CD4-positive, alpha-beta T cell treated with Interleukin-12 subunit alpha and Interleukin-12 subunit beta, for 1 hour (primary cell): ENCODE measurements at places on chromosomes 4 and X.

GRCh38 chrX:98379134-98379533, 1495.4 kb downstream of the RPA4 start:
- no peak for DNase-seq

DNA sequence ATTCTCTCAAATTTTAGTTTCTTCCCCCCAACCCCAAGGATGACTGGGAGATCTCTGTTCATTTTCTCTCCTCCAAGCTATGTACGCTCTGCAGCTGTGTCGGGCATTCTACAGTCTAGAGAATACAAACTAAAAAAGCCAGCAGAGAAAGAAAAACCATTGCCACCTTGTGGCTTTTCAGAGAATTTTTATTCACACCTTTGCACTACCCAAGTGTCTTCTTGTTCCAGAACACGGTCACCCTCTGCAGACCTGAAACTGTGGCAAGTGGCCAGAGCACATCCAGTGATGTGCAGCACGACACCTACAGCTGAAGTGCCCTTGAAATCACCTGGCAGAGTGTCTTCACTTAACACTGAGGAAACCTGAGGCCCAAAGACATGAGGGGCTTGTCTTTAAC, 68.6 kb downstream of the CHST7 start:
- DNase-seq = peak; percentile 51

DNA sequence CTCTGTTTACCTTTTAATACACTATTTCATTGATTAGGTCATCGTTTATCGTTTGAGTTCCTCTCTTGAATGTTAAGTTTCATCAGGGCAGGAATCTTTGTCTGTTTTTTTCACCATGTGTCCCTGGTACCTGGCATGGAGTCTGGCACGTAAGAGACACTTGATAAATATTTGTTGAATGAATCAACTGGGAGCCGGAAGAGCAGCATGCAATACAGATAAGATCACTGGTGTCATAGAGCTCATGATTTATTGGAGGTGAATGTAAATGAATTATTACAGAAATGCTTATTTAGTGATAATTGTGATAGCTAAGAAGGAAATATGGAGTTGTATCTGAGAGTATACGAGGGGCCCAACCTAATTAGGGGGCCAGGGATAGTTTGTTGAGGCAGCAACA, 62.8 kb downstream of the UCHL1 start:
- DNase-seq = no peak

GRCh38 chr4:106409901-106410889, 41.6 kb upstream of the GIMD1 start:
- no peak for DNase-seq

DNA sequence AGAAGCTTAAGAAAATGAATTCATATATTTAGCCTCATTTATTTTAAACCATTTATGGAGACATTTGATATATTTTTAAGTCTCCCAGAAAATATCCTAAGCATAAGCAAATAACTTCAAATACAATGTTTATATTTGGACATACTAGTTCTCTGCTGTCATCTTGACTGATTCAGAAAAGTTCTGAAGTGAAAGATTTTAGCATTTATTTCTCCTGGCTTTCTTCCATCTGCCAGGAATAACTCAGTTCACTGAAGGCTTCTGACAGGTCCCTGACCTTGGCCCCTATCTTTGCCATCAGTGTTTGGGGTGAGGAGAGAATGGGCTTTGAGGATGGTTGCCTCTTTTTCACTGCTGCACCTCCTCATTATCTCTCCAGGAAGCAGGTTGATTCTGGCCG, 115.7 kb downstream of the SLIT2 start:
- DNase-seq = no peak

DNA sequence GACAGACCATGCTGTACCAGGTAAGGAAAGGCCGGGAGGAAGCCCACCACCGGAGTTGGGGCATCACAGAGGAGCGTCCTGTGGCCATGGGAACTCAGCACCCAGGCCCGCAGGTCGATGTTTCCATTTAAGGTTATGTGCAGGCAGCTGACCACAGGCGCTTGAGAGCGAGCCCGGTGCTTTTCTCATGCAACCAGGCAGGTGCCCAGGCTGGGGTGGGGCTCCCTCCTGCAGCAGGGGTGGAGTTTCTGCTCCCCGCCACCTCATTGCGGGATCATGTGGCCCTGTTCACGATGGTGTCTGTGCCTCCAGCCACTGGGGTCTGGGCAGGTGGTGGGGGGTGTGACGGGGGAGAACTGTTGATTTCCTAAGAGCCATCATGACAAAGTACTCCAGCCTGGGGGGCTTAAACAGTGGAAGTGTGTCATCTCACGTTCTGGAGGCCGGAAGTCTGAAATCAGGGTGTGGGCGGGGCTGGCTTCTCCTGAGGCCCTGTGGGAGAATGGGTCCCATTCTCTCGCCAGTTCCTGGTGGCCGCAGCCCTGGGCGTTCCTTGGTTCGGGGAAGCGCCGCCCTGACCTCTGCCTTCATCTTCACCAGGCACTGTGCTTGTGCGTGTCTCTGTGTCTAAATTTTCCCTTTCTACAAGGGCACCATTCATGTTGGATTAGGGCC, 60.9 kb downstream of the CPZ start:
- no peak for DNase-seq

DNA sequence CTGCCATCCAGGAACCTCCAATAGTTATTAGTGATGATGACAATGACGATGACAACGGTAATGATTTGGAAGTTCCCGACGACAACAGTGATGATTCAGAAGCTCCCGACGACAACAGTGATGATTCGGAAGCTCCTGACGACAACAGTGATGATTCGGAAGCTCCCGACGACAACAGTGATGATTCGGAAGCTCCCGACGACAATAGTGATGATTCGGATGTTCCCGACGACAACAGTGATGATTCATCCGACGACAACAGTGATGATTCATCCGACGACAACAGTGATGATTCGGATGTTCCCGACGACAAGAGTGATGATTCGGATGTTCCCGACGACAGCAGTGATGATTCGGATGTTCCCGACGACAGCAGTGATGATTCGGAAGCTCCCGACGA, 14.7 kb downstream of the CXCR3 start:
- DNase-seq = no peak

- no peak for DNase-seq
Observed at GRCh38 chr4:139054791-139055505, 39.4 kb downstream of the NOCT start.
